Left lobe of liver (tissue), 2 donors: ENCODE measurements at places on chromosomes 6 and 20. TPM values are rescaled to one million over a fixed set of nuclear protein-coding genes. Genes with fewer than 3 reads are reported as not detected.

ZNF831 gene
- total RNA-seq = 0.05 TPM

HCRTR2 gene
- not detected for total RNA-seq

CYP21A2 gene
- total RNA-seq = 9.0 TPM

FAM162B gene
- total RNA-seq = 0.63 TPM

COL20A1 gene
- total RNA-seq = not detected

TTLL9 gene
- total RNA-seq = not detected

TMEM74B gene
- 1.2 TPM for total RNA-seq

MAS1 gene
- total RNA-seq = not detected

LGSN gene
- 1.0 TPM for total RNA-seq

CALHM5 gene
- 0.20 TPM for total RNA-seq

SYCP2L gene
- 0.43 TPM for total RNA-seq

DNMT3B gene
- total RNA-seq = 1.6 TPM

ECT2L gene
- not detected for total RNA-seq

ISM1 gene
- 3.1 TPM for total RNA-seq

C2 gene
- total RNA-seq = 451 TPM

KHDC1 gene
- not detected for total RNA-seq

HLA-DQA1 gene
- 1.2 TPM for total RNA-seq

CCM2L gene
- total RNA-seq = 1.5 TPM

SLC22A3 gene
- total RNA-seq = 34.5 TPM

HCK gene
- 3.7 TPM for total RNA-seq

PRKN gene
- total RNA-seq = 1.2 TPM

SEC63 gene
- total RNA-seq = 77.3 TPM

IL20RA gene
- total RNA-seq = 0.60 TPM

MDFI gene
- not detected for total RNA-seq

CDSN gene
- total RNA-seq = not detected

FAXC gene
- total RNA-seq = 0.03 TPM

BHLHE23 gene
- not detected for total RNA-seq

BPI gene
- total RNA-seq = 0.48 TPM

SLC22A7 gene
- 269 TPM for total RNA-seq

C6orf58 gene
- not detected for total RNA-seq

OR2H1 gene
- total RNA-seq = not detected

MYL9 gene
- total RNA-seq = 22.8 TPM

STK4 gene
- 10.0 TPM for total RNA-seq

ZNFX1 gene
- total RNA-seq = 10.0 TPM

ADGRB3 gene
- total RNA-seq = 0.38 TPM

DCDC2 gene
- 1.4 TPM for total RNA-seq

BPIFB2 gene
- 0.18 TPM for total RNA-seq

UNC93A gene
- 5.3 TPM for total RNA-seq

RGS17 gene
- not detected for total RNA-seq

TAAR2 gene
- not detected for total RNA-seq

TMEM200A gene
- 0.10 TPM for total RNA-seq

PI16 gene
- total RNA-seq = not detected

TNXB gene
- 13.7 TPM for total RNA-seq

TPD52L2 gene
- 17.3 TPM for total RNA-seq

MMUT gene
- total RNA-seq = 64.0 TPM

MYCT1 gene
- 3.3 TPM for total RNA-seq

HLA-DOA gene
- total RNA-seq = 0.70 TPM

COL10A1 gene
- total RNA-seq = not detected
